ENCODE measurements at places on chromosomes 4 and X.

DNA sequence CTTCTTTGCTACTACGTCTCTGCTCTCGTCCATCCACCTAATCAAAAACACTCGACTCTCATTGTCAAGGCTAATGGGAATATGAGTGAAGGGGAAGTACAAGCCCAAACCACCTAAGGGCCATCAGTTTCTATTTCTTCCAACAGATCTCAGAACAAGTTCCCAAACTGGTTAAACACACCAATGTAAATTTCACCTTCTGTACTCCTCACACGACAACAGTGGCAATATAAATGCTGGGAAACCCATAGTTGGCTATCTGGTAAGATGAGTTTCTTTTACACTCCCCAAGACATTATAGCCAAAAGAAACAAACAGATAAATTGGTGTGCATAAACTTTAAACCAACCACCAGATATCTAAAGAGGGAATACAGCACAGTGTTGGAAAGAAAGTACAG is 21.9 kb downstream of the ACSL1 start:
- DNase-seq, result no peak

DNA sequence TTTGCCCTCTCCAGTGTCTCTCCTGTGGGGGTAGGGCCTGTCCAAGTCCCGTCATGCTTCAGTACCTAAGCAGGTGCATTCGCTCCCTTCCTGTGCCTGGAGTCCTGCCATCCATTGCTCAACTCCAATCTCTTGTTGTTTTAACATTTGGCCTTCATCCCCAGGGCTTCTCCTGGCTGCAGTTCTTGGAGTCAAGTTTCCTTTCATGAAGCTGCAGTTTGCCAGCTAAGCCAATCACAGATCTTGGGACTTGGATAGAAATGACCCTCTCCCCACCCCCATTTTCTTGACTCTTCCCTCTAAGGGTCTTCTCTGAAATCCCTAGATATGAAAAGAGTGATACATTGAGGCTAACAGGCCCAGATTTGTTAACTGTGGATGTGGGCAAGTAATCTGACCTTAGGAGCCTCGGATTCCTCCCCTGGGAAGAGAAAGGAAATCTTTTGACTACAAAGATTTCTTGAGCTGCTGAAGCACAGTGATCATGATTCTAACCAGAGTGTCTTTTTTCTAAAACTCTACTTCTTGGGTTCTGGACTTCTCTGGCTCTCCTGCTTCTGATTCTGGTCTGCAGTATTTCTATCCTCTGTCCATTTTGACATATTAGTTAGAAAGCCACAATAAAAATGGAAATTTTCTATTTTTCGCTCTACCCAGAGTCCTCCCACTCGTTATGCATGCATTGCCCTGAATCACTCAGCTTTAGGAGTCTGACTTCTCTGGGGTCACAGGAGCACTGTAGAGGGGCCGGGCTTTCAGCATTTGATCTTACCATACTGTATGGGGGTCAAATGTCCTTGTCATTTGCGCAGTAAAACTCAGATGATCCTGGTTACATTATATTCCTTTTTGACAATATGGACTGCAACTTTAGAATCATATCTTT is 61.0 kb downstream of the CHRNA9 start:
- no peak for DNase-seq

GRCh38 chr4:34193451-34194154 is 2050.7 kb downstream of the ARAP2 start:
- no peak for DNase-seq

DNA sequence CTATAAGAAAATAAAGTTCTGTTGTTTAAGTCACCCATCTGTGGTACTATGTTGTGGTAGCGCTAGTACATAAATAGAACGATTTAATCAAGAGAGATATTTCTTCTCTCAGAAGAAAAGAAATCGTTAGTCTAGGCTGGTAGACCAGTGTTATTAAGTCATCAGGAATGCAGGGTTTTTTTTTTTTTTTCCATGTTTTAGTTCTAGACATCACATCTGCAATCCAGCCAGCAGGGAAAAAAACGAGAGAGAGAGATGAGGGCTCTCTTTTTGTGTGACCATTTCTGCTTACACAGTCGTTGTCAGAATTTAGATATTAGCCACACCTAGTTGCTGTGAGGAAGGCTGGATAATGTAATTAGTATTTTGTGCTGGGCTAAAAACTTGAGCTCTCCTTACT is 417.4 kb downstream of the TMA16 start:
- no peak for DNase-seq

Data from mesenteric fat pad (tissue), 1 donor.